ENCODE measurements at places on chromosomes 11 and 22.

- DNase-seq, result no peak
These were observed 545 bp upstream of the TIRAP start for GRCh38 chr11:126282361-126282735.

DNA sequence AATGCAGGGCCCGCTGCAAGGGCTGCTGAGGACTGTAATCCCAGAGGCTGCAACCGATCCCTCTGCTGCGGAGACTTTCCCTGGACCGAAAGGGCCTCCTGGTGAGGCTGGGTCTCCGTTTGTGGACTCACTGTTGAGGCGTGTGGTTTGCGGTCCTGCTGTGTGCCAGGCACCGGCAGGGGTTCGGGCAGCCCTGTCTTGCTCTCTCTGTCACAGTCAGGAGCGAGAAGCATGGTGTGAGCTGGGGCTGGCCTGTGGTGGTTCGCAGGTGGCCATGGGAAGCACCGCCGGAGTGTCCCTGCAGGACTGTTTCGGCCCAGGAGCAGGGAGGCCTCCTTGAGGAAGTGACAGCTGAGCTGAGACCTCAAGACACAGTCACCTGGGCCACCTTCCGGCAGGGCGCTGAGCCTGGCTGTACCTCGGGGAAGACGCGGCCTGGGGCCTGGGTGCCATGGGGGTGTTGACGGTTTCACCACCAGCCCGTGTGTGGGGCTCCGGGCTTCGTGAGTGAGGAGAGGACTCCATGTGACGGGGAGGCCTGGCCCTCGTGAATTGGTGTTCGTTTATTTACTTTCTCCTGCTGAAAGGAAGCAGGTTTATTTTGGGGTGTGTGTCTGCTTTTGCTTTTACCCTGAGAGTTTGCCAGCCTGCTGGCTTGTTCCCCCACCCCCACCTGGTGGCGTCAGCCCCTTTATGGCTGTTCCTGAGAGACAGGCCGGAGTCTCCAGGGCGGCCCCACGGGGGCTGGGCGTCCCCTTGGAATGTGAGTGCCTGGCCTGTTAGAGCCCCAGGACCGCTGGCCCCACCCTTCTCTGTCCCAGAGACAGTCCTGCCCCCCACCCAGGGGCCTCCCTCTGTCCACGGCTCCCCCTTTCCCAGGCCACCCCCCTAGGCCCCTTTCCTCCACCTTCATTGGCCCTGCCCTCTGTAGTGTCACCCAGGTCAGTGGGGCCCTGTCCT lies 122.5 kb downstream of the KCNQ1OT1 start:
- no peak for DNase-seq

DNA sequence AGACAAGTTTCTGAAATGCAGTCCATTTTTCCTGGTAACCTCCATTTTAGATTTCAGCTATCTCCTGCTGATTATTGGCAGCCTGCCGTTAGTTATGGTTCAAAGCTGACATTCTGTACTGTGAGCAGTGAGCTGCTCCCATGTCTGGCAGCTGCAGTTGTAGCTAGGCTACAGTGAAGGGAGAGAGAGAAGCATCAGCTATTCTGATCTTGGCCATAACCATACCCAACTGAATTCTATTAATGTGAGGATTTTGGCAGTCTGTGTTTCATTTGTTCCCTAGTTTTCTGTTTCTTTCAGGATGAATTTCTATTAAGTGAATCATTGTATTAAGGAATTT lies 33.4 kb downstream of the SIK2 start:
- DNase-seq, result no peak

DNA sequence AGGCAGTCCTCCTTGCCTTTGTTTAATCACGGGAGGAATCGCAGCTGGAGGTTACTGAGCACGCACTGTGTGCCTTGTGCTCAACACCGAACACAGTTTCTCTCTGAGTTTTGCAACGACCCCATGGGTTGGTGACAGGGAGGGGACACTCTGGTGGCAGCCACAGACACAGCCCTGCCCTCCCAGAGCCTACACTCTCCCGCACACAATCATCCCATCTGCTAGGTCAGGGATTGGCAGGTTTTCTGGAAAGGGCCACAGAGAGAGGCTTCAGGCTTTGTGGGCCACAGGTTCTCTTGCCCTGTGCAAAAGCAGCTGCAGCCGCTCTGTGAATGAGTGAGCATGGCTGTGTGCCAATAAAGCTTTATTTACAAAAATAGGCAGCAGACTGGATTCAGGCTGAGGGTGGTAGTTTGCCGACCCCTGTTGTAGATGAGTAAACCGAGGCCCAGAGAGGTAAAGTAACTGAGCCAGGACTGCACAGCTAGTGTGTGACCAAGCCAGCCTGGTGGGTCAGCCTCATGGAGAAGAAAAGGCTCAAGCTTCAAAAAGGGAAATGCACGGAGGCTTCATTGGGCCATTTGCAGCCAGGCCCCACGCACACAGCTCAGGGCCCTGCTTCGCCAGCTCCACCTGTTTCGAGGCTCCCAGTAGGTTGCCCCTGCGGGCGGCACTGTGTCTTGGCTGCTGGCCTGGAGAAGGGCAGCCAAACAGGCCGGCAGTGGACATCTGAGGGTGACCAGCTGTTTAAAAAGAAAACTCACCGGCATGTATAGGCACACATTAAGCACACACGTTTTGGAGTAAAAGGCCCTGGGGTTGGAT lies 16.3 kb downstream of the LTO1 start:
- no peak for DNase-seq

GRCh38 chr11:71158936-71159335 lies 93.4 kb downstream of the SHANK2 start:
- no peak for DNase-seq

DNA sequence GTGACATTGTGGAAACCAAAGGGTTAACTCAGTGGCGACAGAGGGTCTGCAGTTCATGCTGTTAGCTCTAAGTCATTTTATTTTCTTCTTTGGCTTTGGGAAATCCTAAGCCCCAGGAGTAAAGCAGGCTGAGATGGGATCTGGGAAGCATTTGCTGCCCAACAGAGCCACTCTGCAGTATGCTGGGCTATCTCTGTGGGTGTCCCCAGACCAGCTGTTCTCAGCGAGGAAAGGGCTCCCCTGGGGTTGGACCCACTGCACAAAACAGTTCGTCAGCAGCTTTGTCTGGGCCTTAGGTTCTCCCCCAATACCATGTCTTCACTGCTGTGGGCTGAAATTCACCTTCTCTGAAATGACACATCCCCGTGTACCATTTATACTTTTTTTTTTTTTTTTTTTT lies 34.0 kb downstream of the KREMEN1 start:
- no peak for DNase-seq

DNA sequence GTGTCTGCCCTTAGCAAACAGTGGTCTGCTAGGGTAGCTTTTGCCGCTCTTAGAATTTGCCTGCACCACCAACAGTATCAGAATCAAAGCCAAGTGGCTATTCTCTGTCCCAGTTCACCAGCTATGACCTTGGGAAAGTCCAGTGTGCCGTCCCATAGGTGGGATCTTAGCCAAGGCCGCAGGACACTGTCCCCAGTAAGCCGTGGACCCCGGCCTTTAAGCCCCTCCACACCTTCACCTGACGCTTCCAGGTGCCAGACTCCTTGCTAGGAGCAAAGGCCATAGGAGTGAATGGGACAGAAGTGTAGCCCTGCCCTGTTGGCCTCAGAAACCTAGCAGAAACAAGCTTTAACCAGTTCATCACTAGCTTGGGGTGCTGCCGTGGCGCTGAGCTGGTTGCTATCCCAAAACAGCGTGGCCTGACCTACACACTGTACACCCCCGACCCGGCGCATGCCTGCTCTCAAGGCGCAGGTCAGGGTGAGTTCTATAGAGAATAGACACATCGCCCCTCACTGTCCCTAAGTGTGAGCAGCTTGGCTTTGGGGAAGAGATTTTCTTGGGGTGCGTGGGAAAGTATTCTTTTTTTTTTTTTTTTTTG lies 4.5 kb downstream of the FADD start:
- DNase-seq, result no peak

GRCh38 chr11:16669799-16670415 lies 68.5 kb upstream of the C11orf58 start:
- DNase-seq, result no peak

GRCh38 chr22:44431256-44431655 lies 66.8 kb downstream of the RTL6 start:
- DNase-seq, result no peak

DNA sequence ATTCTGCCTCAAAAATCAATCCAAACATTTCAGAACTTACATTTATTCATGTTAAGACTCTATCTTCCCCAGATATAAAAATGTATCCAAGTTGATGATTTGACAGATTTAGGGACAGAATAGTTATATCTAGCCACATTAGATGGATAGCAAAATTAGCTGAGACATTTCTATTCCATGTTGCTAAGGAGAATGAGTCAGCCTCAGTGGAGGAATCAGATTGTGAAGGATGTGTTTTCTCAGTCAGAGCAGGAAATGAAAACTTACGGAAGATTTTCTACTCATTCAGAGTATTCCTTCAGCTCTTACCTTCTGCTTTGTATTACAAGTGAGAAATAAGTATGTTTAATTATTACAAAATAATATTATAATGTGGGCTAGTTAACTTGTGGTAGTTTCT lies 556.3 kb upstream of the ANO3 start:
- DNase-seq, result no peak

DNA sequence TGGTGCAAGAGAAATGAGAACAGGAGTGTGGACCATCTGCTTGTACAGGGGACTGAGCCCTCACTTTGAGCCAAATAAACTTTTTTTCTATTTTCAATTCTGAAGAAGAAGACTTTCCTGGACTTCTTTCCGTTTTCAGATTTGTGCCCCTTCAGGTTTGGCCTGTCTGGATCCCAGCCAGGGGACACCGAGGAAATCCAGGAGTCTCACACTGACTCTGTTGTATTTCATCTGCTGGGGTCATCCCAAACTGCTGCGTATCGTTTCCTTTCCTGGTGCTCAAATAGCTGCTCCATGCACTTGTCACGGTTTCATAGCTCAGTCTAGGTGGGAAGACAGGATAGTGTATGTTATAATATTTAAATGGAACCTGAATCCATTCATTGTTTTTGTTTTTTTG lies 51.7 kb downstream of the GGTLC2 start:
- no peak for DNase-seq

GRCh38 chr22:40580631-40581030 lies 55.9 kb downstream of the MRTFA start:
- DNase-seq, result no peak

GRCh38 chr11:17513853-17514252 lies 30.4 kb downstream of the USH1C start:
- DNase-seq, result no peak

DNA sequence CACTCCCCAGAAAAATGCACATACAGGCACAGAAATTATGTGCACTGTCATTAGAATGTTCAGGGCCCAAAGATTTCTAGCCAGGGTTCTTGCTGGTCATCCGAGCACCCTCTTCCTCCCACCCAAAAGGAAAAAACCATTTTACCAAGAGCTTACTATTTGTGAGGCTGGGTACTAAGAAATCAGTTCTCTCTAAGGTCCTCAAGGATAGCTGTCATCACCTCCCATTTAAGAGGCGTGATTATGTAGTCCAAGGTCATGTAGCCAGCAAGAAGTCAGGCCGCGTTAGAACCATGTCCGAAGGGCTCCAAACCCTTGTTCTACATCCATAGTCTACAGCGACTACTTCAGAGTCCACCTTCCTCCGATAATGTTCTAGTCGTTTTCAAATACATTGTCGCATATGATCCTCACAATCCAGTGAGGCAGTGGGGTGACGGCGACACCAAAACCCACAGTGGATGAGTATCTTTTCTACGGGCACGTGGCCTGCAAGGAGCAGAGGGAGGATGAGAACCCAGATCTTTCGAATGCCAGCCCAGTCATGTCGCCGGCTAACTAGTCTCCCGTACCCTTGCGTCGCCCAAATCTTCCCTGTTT lies 634 bp downstream of the TIMM8B start:
- DNase-seq, result no peak

DNA sequence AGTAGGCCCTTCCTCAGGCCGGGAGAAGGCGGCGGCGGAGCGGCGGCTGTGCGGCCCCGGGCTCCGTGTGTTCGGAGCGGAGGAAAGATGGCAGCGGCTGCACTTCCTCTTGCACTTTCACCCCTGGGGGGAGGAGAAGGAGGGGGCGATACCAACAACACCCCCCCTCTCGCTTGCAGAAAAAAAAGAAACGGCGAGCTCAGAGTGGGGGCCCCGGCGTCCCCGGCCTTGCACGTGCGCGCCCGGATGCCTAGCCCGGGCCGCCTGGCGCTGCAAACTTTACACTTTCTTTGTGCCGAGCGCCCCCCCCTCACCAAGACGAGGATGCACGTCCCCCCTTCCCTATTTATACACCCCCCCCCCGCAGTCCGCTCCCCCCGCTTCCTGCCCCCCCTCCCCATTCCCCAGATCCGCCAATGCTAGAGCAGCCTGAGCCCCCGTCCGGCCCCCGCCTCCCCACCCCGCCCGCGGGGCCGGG lies at the start of gene PATZ1:
TSS of gene PATZ1 (minus strand) at position 92 of the 478 bp plus-strand sequence. CDS start 744 bp downstream, outside the sequence.
- DNase-seq, result no peak

GRCh38 chr22:32448980-32449379 lies 15.3 kb downstream of the BPIFC start:
- DNase-seq, result no peak

GRCh38 chr11:62547691-62548281 lies 1.2 kb upstream of the AHNAK start:
- DNase-seq, result no peak

- no peak for DNase-seq
These were observed 37.9 kb downstream of the B3GAT1 start for GRCh38 chr11:134374171-134374570.

DNA sequence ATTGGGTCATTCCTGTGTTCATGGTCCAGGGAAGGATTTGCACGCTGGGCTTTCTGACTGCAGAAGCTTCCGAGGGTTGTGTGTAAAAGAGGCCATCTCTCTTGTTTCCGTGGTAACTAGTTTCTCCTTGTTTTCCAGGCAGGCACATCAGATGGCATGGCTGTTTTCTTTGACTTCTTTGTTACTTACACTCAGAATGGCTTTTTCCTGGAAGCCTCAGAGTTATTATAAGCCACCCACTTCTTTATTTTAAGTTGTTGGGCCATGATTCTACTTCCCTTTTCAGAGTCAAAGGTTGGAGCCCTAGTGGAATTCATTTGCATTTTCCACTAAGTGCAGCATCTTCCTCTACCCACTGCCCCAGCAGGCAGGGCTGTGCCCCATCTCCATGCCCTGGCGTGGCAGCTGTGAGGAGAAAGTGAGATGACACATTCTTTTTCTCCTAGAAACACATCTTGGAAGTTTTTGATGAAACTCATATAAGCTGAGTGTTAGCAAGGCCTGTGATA lies 94.9 kb downstream of the PRR5L start:
- DNase-seq, result no peak

GRCh38 chr11:241634-242033 lies 4.9 kb downstream of the PSMD13 start:
- no peak for DNase-seq

DNA sequence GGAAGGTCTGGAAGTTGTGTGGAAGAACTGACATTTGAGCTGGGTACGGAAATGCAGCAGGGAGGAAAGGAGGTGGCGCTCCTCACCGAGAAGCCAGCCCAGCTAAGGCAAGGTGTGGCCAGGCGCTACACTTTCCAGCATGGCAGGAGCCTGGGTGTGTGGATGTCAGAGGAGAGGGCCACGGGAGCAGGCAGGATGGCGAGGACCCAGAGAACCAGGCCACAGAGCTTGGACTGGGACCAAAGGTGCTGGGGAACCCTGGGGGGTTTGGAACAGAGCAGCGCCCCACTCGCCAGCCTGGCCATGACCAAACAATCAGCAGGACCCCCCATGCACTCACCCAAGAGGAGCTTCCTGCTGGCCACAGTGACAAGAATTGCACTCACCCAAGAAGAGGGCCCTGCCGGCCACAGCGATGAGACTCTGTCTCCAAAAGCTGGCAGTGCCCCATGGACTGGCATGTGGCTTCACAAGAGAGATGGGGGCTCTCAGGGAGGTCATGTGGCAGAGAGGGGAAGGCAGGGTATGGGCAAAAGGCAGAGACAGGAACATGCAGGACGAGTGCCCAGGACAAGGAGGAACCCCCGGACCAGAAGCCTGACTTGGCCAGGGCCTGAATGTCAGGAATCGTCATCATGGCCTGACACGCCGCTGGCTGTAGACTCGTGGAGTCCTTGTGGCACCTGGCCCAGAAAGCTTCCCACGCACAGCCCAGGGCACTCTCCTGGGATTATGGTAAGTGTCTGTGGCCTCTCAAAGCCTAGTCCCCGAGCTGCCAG lies 45.4 kb downstream of the IGF2 start:
- DNase-seq, result no peak

Data from cortex of kidney (tissue), 1 donor.